ENCODE measurements at places on chromosomes 7 and 10.

DNA sequence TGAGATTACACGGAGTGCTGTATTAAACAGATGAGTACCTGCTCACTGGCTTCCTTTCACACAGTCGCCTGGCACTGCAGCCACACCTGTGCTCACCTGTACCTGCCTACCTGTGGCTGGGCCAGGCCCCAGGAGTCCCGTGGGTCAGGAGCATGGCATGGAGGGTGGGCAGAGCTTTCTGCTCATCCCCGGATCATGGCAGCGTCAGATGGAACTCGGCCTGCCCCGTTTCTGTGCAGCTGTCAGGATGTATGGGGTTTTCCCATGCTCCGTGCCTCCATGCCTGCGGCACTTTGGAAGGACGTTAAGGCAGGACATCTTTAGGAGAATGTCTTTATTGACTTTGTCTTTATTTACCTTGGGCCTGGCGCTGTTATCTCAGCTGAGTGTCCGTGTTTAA is 112.2 kb downstream of the MGMT start:
- DNase-seq = no peak

DNA sequence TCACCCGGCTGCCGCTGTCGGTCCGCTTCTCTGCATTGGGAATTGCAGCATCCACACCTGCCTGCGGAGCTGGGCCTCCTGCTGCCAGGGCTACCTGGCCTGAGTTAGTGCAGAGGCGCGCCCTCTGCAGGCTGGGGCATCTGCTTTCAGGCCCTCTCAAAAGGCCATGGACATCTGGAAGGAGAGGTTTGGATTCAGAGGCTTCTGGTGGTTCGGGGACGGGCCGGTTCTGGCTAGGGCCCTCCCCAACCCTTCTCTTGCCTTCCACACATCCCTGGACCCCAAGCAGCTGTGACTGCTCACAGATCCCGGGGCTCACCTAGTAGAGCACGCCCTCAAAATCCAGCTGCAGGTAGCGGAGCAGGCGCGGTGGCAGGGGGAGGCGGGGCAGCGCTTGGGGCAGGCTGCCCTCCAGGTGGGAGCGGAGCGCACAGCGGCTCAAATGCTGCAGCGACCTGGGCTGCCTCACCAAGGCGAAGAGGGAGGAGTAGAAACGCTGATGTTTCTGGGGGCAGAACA is 8.4 kb upstream of the GBX1 start:
- no peak for DNase-seq

GRCh38 chr7:16637379-16637778 is 8.2 kb downstream of the ANKMY2 start:
- DNase-seq = no peak

GRCh38 chr7:1255817-1256340 is 23.2 kb downstream of the UNCX start:
- no peak for DNase-seq
